ENCODE measurements at places on chromosomes 7 and 10.

DNA sequence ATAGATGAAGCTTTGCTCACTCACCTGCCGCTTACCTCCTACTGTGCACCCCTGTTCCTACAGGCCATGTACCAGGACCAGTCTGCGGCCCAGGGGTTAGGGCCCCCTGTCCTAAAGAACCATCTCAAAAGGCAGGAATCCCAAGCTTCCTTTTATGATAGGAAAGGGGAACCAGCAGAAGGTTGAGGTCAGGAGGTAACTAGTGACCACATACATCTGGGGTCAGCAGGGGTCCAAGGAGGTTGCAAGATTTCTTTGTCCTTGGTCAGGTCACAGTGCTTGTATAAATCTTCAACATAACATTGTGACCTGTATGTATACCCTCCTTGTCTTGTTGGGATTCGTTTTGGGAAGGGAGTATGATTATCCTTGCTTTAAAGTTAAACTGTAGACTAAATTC, 73.8 kb downstream of the OAT start:
- DNase-seq: no peak

DNA sequence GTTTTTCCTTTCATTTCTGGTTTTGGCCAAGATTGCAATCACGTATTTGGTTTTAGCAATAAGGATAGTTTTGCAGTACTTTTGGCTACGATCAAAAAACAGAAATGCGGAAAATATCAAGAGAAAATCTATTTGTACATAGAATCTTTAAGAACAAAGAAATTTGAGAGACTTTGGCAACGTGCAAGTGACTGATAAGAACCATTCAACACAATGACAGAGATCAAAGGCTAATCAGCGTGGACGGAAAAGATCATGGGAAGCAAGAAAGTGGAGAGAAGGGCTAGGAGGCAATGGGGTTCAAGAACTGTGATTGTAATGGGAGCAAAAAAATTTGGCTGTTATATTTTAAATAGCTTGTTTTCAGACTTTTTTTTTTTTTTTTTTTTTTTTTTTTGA, 16.2 kb upstream of the LRRN3 start:
- DNase-seq: no peak

- DNase-seq: no peak
These were observed 237.2 kb upstream of the KAT6B start for GRCh38 chr10:74589226-74589673.

- DNase-seq: no peak
These were observed 43.2 kb downstream of the HDAC9 start for GRCh38 chr7:18538554-18539250.

- DNase-seq: no peak
These were observed 63.7 kb upstream of the STEAP1B start for GRCh38 chr7:22563621-22564241.

- no peak for DNase-seq
These were observed 23.5 kb downstream of the HEPACAM2 start for GRCh38 chr7:93202594-93203250.
